Substantia nigra (tissue), 51 donors: ENCODE measurements at places on chromosomes 12 and 14.

GRCh38 chr12:53968214-53969127, 4.5 kb upstream of the HOXC11 start:
- DNase-seq: no peak

DNA sequence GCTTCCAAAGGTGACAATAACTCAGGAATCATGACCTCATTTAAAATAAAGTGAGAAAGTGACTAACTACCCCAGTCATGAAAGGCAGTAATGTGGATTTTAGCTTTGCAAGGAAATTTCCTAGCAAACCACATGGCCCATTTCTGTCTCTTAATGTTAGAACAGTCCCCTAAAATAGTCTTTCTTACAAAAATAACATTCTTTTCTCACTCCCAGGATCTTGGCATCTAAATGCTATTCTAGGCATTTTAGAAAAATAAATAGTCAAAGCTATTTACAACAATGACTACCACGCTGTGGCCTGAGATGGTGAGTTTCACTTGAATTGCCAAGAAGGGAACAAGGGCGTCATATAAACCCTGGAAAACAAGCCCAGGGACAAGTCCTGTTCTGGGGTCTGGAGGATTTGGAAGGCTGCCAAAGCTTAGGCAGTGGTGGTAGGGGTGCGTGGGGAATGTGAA, 101.2 kb upstream of the CCDC175 start:
- DNase-seq: no peak

- DNase-seq: no peak
These were observed 6.5 kb upstream of the OTX2 start for GRCh38 chr14:56816574-56817391.

DNA sequence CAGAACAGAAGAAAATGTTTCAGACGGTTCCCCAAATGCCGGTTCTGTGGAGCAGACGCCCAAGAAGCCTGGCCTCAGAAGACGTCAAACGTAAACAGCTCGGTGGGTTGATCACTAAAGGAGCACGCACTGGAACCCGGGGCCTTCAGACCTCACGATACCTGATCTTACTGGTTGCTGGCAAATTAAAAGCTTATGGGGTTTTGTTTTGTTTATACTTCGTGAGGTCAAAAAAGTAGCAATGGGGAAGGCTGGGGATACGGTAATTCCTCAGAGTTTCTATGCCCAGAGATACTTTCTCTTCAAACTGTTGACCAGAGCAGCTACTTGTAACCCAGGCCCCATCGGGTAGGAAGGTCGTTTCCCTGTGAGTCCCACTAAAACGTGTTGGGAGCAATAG, 1.7 kb downstream of the CDKN1B start:
- DNase-seq: no peak

DNA sequence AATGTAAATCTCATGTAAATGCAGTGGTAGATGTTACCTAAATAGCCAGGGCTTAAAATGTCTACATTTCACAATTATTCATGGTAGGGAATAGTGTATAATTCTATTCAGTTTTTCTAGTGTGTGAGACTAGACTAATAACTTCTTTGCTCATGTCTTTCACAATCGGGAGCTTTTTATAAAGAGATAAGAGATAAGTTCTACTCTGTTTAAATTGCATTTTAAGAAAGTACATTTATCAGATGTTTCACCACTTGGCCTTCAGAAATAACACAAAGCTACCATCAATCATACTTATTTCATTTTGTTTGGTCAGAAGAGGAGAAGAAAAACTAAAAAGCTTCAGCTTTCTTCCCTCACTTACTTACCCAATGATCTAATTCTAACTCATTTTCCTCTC, 725.5 kb upstream of the FLRT2 start:
- no peak for DNase-seq

DNA sequence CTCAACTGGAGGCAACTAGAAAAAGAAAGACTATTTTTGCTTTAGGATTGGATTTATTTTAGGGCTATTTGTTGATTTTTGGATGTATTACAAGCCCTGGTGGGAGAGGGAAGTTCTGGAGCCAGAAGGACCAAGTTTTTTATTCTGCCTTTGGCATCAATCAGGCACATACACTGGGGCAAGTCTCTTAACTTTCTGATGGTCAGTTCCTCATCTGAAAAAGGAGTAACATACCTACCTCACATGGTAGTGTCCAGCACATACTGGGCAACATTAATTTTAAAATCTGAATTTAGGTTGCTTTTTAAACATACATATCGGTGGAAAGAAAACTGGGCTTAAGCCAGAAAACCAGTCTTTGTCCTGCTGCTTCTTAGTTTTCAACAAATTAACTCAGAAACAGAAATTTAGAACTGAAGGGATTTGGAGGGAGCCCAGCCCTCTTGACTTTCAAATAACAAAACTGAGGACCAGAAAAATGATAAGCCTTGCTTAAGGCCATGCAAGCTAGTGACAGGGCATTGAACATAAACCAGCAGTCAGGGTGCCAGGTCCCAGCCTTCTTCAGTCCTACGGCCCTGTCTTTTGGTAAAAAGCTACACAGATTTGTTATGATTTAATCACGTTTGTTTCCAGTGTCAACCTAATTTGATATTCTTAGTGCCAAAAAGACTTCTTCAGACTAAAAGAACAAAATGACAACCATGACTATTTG, 90.2 kb upstream of the SLC38A2 start:
- no peak for DNase-seq
